Naive thymus-derived CD4-positive, alpha-beta T cell (primary cell): ENCODE measurements at places on chromosomes 13 and 19. TPM values are rescaled to one million over a fixed set of nuclear protein-coding genes. Genes with fewer than 3 reads are reported as not detected.

DNA sequence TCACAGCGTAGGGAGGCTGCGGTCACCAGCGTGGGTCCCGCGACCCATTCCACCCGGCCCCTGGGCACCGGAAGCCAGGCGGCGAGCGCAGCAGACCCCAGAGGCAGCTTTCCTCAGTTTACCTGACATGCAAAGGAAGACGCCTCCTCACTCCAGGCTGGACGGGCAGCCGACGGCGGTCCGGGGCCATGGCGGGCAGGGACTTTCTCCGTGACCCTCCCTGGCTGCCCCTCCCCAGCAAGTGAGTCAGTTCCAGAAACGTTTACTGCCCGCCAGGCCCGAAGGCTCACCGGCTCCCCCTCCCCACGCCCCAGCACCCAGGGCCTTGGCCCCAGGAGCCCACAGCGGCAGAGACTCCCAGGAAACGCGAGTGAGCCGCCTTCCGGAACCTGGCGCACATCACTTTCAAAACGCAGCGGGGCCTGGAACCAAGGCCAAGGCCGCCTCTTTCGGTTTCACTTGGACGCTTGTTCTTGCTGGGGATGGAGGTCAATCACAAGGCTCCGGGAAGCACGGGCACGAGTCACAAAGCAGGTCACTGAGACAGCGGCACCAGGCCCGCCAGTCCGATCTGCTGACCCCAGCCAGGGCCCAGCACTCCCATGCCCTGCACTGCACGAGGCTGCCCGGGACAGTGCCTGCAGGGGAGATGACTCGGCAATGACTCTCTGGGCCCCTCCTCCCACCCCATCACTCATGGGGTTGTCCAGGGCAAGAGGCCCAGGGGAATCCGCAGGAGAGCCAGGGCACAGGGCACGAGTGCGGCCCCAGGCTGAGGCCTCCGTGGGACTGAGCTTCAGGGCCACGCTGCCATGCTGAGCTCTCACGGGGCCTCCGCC lies 5.3 kb downstream of the SBNO2 start:
- no peak for DNase-seq

The ZNF223 gene
- 1.7 TPM for polyA plus RNA-seq

GRCh38 chr19:13493516-13494310 lies 12.6 kb downstream of the CACNA1A start:
- DNase-seq: no peak

GRCh38 chr19:50695251-50696093 lies 24.1 kb downstream of the SHANK1 start:
- no peak for DNase-seq

DNA sequence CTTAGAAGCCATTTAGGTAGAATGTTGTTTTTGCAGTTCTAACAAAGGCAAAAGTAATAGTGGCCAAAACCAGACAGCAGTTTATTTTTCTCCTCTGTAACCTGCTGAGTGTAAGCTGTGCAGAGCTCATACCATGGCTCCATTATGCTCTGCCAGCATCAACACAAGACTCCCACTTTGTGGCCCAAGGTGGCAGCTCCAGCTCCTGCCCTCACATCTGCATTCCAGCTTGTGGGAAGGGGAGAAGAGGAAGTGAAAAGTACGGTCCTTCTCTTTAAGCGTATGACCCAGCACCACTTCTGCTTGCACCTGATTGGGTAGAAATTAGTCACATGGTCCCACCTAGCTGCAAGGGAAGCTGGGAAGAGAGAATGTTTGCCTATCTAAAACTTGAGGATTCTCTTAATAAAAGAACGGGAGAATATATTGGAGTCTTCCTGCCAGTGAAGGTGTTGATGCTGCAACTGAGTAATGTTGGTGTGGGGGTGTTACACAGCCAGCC lies 19.2 kb downstream of the ADGRE1 start:
- DNase-seq: no peak

DNA sequence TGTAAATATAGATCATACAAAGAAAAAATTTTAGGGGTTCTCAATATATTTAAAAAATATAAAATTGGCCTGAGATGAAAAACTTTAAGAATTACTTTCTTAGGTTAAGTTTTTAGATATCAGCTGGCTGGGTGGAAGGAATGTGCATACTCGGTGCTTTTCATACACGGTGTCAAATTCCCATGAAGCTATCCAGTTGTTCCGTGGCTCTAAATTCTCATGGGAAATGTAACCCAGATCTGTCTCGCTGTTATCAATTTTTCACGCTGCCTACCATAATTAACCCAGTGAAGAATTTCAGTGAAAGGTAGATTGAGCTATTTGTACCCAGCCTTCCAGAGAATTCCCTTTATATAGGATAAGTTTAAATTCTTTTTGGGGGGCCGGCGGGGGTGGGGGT lies 11.6 kb upstream of the ZNF835 start:
- DNase-seq: no peak

DNA sequence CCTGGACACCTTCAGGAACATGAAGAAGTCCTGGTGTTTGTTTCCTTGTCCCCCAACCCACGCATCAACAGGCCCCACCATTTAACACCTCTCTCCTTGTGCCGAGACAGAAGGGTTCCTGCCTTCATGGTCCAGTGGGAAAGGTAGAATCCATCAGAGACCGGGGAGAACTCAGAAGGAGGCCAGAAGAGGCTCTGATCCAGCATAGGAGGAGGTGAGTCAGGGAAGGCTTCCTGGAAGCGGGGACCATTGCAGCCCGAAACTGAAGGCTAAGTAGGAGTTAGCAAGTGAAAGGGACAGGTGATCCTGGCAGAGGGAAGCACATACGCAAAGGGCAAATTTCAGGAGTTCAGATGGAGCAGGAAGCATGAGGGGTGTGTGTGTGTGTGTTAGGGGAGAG lies 484 bp downstream of the ICAM3 start:
- no peak for DNase-seq

The LILRA1 gene
- not detected for polyA plus RNA-seq

The PTGER1 gene
- not detected for polyA plus RNA-seq

DNA sequence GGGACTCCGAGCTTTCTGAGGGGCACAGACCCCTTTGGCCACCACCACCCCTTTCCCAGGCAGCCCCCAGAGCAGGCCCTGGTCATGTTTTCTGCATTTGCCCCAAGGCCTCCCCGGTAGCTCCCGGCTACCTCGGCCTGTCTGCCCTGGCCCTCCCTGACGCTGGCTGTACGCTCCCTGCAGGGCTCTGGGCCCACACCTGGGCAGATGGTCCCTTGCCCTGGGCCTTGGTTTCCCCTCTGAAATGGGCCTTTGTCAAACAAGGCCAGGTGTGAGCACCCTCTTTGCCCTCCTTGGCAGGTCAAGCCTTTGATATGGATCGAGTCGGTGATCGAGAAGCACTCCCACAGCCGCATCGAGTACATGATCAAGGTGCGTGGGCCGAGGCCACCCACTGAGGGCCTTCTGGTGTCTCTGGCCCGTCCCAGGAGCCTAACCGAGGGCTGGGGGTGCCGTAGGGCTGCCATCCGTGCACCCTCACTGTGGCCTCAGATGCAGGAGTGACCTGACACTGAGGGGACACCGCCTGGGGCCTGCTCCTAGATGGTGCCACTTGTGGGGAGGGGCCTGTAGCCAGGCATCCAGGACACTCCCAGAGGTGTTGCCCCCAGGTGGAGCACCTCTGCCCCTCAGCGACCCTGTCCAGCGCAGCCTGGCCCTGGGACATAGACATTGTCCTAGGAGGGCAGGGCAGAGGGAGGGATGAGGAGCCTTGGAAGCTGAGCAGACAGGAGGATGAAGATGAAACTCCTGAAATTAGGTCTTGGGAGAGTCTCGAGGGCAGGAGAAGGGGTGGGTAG lies 30.3 kb downstream of the AP1M1 start:
- DNase-seq: no peak

- no peak for DNase-seq
These were observed 6.2 kb downstream of the PEAK3 start for GRCh38 chr19:2275588-2276428.

GRCh38 chr19:44757735-44758505 lies 9.4 kb downstream of the BCL3 start:
- no peak for DNase-seq

GRCh38 chr13:77729502-77730221 lies 32.2 kb downstream of the SLAIN1 start:
- no peak for DNase-seq

The CEACAM20 gene
- polyA plus RNA-seq: not detected
